ENCODE measurements at places on chromosomes 4 and X.

DNA sequence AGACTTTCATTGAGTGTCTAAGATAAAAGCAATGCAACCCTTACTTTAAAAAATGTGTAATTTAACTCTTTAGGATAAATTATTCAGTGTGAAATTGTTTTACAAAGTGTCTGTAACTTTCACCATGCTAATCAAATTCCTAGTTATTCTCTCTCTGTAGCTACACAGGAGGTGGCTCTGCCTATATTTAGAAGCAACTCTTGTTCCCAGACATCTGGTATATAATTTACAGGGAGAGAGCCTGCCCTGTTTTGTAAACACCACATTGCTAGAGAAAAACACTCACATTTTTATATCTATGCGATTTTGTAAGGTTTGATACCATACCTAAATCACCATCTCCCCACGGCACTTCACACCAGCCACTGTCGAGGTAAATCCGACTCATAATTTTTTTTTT, 35.5 kb upstream of the SPATA4 start:
- DNase-seq, result no peak

DNA sequence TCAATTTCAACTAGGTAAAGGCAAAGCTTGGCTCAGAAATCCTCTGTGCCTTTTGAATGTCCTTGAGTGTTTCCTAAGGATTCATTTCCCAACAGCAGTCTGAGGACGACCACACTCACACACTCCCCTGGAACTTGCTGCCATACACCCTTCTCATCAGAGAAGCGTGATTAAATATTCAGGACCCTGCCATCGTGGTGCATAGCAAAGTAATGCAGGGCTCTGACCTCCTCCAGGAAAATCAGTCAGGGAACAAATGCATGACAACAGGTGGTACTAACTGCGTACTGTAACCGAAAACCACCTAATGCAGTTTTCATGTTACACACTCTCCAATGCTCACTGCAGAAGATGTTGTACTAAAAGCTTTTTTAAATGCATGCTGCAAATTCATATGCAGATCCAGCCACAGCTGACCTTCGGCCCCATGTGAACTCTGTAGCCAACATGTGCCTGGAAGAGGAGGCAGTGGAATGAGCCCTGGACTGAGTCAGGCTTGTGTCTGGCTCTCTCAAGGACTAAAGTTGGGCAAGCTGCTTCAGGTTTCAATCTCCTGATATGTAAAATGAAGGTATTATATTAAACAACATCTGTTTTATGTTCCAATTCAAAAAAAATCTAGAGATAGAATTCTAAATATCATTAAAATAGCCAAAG, 238.3 kb downstream of the KCNIP4 start:
- DNase-seq, result no peak

DNA sequence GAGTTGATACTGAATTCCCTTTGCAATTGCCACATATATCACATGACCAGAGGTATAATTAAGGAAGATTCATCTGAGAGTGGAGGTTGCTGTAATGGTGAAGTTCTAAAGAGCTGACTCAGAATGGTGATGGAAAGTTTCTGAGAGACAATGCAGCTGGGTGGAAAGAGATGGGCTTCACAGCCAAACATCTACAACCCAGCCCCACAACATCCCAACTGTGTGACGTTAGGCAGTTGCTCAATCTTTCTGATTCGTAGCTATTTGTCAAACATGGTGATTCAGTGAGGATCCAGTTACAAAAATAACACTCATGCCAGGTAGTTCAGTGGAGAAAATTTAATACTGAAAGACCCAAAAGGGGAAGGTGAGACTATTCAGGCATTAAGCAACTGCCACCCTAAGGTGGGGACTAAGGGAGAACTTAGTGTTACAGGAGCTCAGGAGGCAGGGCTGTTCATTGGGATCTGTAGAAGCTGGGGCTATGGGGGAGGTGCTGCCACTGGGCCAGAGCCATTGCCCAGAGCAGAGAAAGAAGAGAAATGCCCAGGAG, 6.9 kb upstream of the AFF1 start:
- DNase-seq, result peak; percentile 25

DNA sequence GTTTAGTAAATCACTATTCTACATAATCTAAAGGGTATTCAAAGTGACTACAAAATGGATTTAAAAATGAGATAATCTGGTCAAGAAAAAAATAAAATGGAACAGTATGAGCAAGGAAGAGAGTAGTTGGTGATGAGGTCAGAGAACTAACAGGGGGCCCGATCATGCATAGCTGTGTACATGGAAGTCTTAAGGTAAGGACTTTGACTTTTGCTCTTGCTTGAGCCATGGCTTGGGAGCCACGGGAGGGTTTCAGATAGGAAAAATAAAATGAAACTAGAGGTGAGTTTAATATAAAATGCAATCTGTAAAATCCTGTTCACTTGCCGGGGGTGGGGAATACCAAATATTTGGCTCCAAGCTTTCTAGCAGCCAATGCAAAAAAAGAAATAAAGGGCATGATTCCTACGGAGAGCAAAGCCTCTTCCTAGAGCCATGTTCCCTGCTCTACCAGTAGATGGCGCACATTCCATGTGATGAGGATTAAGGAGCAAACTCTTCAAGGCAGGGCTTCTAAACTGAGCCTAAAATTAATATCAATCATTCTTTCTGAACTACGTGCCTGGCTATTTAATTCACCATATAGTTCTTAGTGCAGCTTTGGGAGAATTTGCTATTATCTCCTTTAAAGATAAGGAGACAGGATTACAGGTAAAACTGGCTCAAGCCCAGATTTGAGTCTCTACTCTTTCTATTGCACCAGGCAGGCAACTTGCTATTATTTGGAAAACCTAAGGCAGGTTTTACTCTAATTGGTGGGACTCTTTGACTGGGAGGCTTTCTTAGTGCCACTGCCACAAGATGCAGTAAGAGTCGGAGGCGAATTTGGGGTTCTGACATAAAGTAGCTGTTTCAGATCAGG, 6.8 kb upstream of the CLCN5 start:
- peak; percentile 52 for DNase-seq

DNA sequence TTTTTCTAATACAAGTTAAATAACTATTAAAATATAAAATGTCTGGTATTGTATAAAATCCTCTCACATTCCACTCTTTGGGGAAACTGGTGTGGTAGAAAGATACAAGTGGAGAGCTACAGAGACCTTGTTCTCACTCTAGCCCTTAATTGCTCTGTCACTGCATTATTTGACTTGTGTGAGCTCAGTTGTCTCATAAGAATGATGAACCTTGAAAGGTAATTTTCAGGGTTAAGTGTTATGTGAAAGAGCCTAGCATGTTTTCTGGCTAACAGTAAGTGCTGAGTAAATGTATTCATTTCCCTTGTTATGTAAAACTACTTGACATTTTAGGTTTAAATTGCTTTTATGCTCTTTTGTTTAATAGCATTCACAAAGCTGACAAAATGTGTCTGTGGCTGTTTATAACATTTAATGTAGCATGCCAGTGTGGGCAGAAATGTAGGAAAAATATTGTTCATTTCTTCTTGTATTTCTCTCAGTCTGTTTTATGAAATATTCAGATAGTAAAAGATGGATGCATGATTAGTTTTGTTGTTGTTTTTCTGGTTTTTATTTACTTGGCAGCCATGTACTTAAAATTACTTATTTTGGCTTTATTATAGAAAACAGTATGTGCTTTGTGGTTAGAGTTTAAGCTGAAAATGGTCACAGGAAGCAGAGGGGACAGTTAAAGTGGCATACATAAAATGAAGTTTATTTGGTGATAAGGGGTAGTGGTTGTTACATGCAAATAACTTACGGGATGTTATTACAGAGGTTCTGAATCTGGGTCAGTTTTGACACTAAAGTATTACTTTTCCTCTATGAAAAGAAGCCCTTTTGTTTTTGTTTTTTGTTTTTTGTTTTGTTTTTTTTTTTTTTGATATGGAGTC, 29.2 kb downstream of the SLAIN2 start:
- no peak for DNase-seq

GRCh38 chrX:10591363-10592335, 28.7 kb downstream of the MID1 start:
- DNase-seq, result no peak

GRCh38 chr4:62018537-62018936, 818.4 kb downstream of the ADGRL3 start:
- no peak for DNase-seq

DNA sequence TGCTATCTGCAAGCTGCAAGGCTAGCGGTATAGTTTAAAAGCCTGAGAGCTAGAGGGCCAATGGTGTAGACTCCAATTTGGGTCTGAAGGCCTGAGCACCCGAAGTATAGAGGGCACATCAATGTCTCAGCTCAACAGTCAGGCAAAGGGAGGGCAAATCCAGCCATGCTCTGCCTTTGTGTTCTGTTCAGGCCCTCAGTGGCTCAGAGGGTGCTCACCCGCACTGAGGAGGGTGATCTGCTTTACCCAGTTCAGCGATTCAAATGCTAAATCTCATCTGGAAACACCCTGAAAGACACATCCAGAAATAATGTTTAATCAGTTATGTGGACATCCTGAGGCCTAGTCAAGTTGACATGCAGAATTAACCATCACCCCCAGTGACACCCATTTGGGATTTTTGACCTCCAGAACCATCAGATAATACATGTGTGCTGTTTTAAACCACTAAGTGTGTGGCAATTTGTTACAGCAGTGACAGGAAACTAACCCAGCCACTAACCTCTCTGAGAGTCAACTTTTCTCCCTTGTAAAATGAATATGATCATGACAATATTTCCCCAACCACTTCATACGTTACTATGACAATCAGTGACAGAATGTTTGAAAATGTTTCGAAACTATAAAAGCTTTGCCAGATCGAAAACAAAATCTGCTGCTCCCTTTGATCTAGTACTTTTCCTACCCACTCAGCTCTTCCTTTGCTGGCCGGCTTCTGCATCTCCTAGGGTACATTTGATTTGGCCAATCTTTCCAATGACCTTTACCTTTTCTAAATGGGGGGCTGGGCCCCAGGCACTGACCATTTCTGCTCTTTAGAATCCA, 8.4 kb upstream of the TBL1X start:
- no peak for DNase-seq

Data from LoVo (cell line).